Small intestine (tissue), 16 donors: ENCODE measurements at places on chromosomes 5 and 9. TPM values are rescaled to one million over a fixed set of nuclear protein-coding genes. Genes with fewer than 3 reads are reported as not detected.

DNA sequence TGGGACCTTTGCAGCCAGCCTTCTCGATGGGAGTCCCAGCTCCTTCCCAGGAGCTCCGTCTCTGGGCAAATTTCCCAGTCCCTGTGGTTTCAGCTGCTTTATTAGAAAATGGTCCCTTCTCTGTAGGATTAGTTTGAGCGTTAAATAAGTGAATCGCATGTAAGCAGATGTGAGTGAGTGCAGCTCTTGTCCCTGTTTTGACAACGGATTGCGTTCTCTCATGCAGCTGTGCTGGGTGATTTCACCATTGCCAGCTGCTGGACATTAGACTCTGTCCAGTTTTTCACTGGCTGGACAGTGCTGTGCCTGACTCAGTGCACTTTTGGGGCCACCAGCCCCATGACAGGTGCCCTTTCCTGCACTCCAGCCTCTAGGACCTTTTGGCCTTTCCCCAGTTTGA lies 11.6 kb upstream of the CEL start:
- no peak for DNase-seq

DNA sequence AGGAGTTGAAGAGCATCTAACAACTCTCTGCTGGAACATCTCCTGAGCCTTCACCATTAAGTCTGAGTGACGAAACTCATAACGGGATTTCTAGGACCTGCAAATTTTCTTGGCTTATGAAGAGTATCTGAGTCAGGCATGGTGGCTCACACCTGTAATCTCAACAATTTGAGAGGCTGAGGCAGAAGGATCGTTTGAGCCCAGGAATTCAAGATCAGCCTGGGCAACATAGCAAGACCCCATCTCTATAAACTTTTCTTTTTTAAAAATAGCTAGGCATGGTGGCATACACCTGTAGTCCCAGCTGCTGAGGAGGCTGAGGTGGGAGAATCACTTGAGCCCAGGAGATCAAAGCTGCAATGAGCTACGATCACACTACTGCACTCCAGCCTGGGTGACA lies 48.8 kb downstream of the EPB41L4B start:
- no peak for DNase-seq

- DNase-seq = no peak
Observed at GRCh38 chr5:72107901-72108201, 576 bp downstream of the MAP1B start.

- DNase-seq = peak; percentile 9
Observed at GRCh38 chr5:127942246-127943060, 141.1 kb upstream of the SLC12A2 start.

- DNase-seq = no peak
Observed at GRCh38 chr5:147487031-147487750, 22.7 kb downstream of the DPYSL3 start.

The ADGRV1 gene
- polyA plus RNA-seq = 2.6 TPM

The CDC25C gene
- polyA plus RNA-seq = 5.7 TPM

The FOXD4 gene
- not detected for polyA plus RNA-seq
